ENCODE measurements at places on chromosomes 12 and 14.
A peak's percentile ranks its signal among the peaks of the same experiment; 100 is the strongest.

- DNase-seq = no peak
Observed at GRCh38 chr14:80135305-80136088, 75.8 kb downstream of the DIO2 start.

DNA sequence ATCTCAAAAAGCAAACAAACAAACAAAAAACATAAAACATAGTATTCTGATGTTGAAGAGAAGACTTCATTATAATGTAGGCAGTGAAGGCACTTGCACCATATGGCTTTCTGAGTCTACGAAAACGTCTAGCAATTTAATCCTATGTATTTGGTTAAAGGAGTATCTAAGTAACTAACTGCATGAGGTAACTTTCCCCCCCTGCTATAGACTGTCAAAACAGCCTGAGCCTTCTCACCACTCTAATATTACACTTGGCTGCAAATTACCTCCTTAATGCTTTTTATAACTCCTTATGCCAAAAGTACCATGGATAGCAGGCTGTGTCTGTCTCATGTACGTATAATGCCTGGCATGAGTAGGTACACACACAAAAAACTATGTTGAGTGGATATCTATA is 607.6 kb upstream of the FLRT2 start:
- no peak for DNase-seq

DNA sequence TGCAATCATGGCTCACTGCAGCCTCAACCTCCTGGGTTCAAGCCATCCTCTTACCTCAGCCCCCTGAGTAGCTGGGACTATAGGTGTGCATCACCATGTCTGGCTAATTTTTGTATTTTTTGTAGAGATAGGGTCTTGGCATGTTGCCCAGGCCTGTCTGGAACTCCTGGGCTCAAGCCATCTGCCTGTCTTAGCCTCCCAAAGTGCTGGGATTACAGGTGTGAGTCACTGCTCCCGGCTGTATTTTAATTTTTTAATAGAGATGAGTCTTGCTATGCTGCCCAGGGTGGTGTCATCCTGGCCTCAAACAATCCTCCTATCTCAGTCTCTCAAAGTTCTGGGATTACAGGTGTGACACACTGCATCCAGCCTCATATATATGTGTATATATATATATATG is 31.7 kb upstream of the GPRC5A start:
- no peak for DNase-seq

DNA sequence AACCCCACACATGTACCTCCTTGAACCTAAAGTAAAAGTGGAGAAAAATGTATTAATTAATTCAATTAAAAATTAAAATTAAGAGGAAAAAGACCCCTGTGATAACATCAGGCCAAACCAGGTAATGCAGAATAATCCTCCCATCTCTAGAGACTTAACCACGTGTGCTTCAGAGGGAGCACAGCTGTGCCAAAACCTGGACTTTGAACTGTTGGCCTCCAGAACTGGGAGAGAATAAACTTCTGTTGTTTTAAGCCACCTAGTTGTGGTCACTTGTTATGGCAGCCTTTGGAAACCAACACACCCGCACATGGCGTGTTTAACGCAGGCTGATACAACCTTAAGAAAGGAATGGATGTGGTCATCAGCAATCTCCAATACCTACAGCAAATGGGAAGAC is 23.8 kb downstream of the OAS2 start:
- no peak for DNase-seq

DNA sequence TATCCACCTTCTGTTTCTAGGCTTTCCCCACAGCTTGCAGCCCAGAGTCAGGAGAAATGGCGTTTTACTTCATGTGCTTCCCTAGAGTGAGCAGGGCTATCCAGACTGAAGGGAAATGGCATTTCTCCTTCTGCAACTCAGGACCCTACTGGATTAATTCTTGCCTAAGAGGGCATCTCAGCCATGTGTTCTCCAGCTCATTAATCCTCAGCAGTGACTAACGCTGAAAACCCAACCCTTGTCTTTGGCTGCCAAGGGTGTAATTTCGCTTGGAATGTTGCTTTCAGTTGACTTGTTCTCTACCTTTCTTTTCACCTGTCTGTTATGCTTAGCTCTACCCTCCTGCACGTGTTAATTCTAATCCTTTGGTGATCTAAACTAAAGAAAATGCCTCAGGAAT is 21.0 kb upstream of the EMP1 start:
- DNase-seq = no peak

DNA sequence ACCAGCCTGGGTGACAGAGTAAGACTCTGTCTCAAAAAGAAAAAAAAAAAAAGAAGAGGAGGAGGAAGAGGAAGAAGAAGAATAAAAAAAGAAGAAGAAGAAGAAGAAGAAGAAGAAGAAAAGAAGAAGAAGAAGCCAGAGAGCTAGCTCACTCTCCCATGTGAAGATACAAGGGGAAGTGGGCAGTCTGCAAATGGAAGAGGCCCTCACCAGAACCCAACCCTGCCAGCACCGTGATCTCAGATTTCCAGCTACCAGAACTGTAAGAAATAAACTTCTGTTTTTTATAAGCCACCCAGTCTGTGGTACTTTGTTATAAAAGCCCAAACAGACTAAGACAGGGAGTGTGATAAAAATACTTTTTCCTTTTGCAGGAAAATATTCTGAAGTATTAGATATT is 130.7 kb downstream of the ETNK1 start:
- DNase-seq = no peak

GRCh38 chr12:108802101-108802961 is 55.1 kb downstream of the SSH1 start:
- DNase-seq = no peak

- no peak for DNase-seq
Observed at GRCh38 chr12:62957233-62957953, 22.4 kb upstream of the PPM1H start.

- DNase-seq = no peak
Observed at GRCh38 chr14:61110316-61111082, 129.5 kb downstream of the SLC38A6 start.

- DNase-seq = peak; percentile 44
Observed at GRCh38 chr12:49264466-49264872, 413 bp upstream of the TUBA1C start.

DNA sequence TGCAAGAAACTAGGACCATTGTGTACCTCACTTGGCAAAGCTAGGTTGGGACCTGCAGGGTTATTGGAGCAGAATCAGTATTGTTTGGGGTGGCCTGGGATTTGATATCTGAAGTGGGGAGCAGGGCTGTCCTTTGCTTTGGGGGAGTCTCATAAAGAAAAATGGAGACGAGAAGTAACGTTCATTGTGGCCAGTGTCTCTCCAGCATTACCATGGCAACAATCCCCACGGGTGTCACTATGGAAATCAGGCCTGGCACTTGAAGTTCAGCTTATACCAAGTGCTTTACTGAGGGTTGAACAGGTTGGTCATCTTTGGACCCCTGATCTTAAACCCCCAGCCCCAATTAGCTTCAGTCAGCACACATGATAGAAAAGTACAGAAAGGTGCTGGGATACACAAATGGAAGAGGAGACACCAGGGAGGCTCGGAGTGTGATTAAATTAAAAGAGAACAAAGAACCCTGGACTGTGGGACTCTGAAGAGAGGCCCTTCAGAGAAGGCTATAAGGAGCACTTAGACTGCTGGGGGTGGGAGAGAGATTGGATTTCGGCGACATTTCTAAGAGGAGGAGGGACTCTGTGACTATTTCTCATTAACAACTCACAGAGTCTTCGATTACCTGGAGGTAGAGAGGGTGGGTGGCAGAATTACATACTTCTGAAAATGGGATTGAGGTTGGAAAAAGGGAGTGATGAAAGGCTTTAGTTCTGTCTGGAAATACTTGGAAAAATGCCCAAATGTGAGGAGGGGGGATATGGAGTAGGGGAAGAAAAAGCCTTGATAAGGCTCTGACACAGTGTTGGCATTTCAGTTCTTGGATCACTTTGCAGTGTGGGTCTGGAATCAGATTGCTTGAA is 3.7 kb downstream of the KIF5A start:
- no peak for DNase-seq

DNA sequence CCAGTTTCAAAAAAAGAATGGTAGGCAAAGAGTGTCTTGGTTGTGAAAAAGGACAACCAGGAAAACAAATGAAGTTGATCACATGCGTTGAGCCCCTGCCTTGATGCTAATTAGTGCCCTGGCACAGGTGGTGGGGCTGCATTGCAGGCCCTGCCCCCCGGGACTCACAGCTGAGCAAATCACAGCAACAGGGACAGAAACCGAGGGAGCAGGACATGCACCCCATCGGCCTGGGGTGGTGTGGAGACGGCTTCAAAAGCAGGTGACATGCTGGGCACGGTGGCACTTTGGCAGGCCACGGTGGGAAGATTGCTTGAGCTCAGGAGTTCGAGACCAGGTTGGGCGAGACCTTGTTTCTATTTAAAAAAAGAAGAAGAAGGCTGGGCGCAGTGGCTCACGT is 1.1 kb upstream of the PAPLN start:
- DNase-seq = no peak

GRCh38 chr14:77542421-77543239 is 44.0 kb upstream of the ISM2 start:
- no peak for DNase-seq

DNA sequence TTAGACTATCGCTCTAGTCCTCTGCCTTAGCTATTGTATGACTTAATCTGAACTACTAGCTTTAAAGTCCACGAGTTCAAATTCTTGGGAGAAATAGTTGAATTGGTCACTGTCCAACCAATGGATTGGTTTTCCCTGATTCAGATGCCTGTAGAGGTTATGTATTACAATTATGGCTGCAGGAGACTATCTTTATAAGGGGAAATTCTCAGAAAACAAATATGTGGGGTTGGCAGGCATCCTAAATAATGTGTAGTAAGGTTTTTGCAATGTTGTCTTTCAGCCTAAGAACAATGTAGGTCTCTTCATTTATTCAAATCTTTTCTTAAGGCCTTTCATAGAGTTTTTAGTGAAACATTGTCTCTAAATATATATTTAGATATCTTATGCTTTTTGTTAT is 26.9 kb downstream of the MYRFL start:
- no peak for DNase-seq

GRCh38 chr12:40446385-40446784 is 221.6 kb downstream of the LRRK2 start:
- no peak for DNase-seq

DNA sequence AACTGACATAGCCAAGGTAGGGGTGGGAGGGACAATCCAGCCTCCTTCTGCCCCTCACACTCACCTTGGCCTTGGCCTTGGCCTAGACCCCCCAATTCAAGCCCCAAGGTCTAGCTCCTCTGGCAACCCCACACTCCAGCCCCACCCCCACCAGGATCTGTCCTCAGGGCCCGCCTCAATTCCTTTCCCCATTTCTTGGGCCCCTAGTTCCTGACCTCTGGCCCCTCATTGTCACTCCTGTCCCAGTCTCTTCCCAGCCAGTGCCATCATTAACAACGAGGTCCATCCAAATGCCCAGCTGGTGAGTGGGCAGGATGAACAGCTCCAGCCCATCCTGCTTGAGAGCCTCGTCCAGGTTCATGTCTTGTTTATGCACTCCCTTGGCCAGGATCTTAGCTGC is 6.8 kb upstream of the GDF11 start:
- no peak for DNase-seq

GRCh38 chr12:124636138-124636978 is 68.9 kb upstream of the NCOR2 start:
- DNase-seq = peak; percentile 22

DNA sequence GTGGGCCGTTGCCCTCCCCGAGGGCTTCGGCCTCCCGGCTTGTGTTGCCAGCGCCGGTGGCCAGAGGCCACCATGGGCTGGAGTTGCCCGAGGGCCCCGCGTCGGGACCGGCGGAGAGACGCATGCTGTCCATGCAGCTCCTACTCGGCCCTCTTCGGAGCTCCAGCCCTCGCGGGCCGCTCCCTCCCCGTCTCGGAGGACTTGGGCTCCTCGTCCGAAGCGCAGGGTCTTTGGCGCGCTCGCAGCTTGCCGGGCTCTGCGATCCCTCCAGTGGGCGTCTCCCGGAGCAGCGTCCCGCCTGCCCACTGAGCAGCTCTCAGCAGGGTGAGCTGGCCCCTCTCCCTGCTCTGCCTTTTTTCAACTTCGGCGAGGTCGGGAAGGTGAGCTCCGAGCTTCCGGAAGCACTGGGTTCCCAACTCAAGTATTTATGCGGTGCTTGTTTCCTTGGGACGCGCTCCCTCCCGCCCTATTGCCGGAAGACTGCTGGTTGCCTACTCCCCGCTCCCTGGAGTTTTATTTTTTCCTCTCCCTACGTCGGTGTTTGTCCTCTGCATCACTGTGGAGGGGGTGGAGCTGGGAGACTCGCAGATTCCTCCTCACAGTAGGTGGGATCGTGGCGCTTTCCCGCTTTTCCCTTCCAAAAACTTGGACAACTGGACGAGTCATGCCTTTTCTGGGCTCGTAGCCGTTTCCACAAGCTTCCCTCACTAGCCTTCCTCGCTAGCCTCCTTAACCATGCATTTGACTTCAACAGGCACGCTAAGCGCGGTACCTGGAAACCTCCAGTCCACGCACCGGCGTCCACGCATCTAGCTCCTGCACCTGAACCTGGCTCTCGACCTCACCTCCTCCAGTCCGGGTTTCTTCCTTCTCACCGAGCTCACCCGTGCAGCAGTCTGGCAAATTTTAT is at the start of gene AVPR1A:
Gene AVPR1A, minus strand, starts transcription at position 489 of the 910 bp plus-strand sequence. Its CDS starts 365 bp downstream, at position 124.
- DNase-seq = no peak

DNA sequence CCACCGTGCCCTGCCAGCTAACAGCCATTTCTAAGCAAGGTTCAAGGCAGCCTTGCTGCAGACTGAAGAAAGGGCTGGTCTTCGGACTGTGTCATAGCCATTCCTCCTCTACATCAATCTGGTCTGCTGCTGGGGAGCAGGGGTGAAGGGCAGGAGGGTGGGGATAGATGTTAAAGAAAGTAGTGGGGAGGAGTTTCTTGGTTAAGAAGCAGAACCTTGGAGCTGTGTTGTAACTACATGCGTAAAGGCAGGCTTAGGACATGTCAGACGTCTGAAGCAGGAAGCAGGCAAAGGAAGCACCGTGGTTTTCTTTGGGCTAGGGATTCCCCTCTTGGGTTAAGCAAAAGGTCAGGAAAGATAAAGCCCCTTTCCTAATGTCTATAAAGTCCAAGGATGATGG is 18.1 kb upstream of the NEK9 start:
- no peak for DNase-seq

- no peak for DNase-seq
Observed at GRCh38 chr12:95336387-95337067, 118.9 kb downstream of the VEZT start.

DNA sequence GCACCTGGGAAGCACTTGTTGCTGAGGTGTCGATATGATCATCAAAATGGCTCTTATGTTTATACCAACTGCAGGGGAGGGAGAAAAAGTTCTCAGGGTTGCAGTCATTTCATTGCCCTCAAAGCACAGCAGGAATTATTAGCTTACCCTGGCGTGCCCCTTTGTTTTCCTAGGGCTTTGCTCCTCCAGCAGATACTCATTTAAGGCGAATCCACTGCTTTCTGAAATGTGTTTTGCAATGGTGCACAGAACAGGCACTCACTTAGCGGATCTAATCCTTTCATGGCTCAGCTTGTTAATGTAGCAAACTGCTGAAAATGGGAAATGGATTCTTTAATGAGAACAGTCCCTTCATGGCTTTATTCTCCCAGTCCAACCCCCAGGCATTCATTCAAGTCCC is 76.7 kb downstream of the NKX2-1 start:
- no peak for DNase-seq

- DNase-seq = no peak
Observed at GRCh38 chr12:125688881-125689280, 623.6 kb downstream of the AACS start.

Data from T-helper 1 cell (primary cell).